ENCODE measurements at places on chromosomes 2 and 18. TPM values are rescaled to one million over a fixed set of nuclear protein-coding genes. Genes with fewer than 3 reads are reported as not detected.

DNA sequence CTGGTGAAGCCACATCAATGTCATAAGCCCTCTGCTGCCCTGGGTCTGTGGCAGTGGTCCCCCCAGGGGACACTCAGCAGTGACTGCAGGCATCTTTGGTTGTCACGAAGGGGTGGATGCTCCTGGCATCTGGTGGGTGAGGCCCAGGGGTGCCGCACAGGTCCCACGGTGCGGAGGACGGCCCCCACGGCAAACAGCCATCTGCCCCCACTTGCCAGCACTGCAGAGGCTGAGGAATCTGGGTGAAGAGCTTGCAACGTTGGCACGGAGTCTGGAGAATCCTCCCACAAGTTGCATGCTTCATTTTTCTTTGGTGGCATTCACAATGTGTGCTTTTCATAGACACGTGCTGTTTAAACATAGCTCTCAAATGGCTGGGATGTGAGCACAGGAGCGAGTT is 105.1 kb upstream of the PXDN start:
- DNase-seq = no peak

DNA sequence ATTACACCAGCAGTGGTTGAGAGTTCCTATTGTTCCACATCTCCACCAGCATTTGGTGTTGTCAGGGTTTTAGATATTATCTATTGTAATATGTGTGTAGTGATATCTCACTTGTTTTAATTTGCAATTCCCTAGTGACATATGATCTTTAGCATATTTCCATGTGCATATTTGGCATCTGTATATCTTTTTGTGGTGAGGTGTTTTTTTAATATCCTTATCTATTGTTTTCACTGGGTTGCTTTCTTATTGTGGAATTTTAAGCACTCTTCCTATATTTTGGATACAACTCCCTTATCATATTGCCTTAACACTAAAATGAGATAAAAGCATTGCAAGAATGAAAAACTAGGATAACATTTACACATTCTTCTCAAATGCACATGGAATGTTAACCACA is 453.9 kb upstream of the FSIP2 start:
- no peak for DNase-seq

- DNase-seq = no peak
Observed at GRCh38 chr2:57862153-57862552, 184.5 kb upstream of the VRK2 start.

CABYR gene
- total RNA-seq = 1.2 TPM

MYOM1 gene
- 0.84 TPM for total RNA-seq

DNAH6 gene
- total RNA-seq = 0.24 TPM

SH3RF3 gene
- 0.27 TPM for total RNA-seq
